Testis (tissue), 5 donors: ENCODE measurements at places on chromosomes 4 and X. TPM values are rescaled to one million over a fixed set of nuclear protein-coding genes. Genes with fewer than 3 reads are reported as not detected.

Gene TCEAL5
- 77.5 TPM for polyA plus RNA-seq

Gene ARX
- polyA plus RNA-seq = 4.9 TPM

Gene PABPC4L
- polyA plus RNA-seq = 0.75 TPM

Gene MGST2
- polyA plus RNA-seq = 97.9 TPM

Gene XPNPEP2
- 1.4 TPM for polyA plus RNA-seq

Gene RASGEF1B
- 5.3 TPM for polyA plus RNA-seq

Gene NPY1R
- polyA plus RNA-seq = 2.8 TPM

Gene TACR3
- 0.05 TPM for polyA plus RNA-seq

Gene ZCCHC12
- polyA plus RNA-seq = 8.1 TPM

Gene FSTL5
- polyA plus RNA-seq = 0.57 TPM

Gene HGFAC
- polyA plus RNA-seq = 15.5 TPM

Gene RHOXF2B
- 0.79 TPM for polyA plus RNA-seq

Gene CACNA1F
- 0.24 TPM for polyA plus RNA-seq

Gene DCLK2
- polyA plus RNA-seq = 6.1 TPM

Gene TMPRSS11D
- 0.26 TPM for polyA plus RNA-seq

Gene P2RY8
- 1.1 TPM for polyA plus RNA-seq

Gene WDR17
- polyA plus RNA-seq = 4.8 TPM

Gene GAGE12J
- polyA plus RNA-seq = 14.2 TPM
